Activated CD4-positive, alpha-beta T cell treated with anti-CD3 and anti-CD28 coated beads for 24 hours (primary cell): ENCODE measurements at places on chromosomes 7 and 10.

- DNase-seq = no peak
Observed at GRCh38 chr10:22651276-22651980, 63.0 kb downstream of the PIP4K2A start.

- DNase-seq = no peak
Observed at GRCh38 chr7:130886438-130887135, 152.6 kb upstream of the KLF14 start.

DNA sequence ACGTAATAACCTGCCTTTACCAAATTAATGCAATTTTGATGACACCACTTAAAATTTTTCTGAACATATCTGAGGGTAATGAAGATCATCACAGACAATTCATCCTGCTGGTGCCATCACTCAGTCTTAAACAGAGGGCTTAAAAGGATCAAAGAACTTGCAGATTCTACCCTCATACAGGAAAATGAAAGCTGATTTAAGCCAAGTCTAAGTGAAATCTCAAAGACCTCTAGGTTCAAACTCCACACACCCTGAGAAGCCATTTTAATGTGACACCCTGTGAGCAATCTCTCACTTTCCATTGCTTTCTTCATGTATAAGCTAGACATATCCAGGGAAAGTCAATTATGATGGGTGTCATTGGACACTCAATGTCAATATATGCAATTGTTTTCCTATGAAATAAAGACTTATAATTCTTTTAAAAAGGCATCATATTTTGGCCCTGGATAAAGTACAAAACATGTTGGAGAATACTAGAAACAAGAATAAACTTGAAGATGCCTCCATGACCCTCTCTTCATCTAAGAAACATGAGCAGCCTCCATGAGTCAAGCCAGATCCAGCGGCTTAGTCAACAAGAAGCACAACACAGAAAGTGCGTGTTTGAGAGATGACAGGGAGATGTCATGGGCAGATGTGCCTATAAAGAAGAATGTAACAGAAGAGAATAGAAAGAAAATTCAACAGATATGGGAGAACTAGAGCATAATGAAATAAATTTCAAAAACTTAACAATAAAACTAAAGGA is 291.9 kb downstream of the PARD3 start:
- DNase-seq = no peak

DNA sequence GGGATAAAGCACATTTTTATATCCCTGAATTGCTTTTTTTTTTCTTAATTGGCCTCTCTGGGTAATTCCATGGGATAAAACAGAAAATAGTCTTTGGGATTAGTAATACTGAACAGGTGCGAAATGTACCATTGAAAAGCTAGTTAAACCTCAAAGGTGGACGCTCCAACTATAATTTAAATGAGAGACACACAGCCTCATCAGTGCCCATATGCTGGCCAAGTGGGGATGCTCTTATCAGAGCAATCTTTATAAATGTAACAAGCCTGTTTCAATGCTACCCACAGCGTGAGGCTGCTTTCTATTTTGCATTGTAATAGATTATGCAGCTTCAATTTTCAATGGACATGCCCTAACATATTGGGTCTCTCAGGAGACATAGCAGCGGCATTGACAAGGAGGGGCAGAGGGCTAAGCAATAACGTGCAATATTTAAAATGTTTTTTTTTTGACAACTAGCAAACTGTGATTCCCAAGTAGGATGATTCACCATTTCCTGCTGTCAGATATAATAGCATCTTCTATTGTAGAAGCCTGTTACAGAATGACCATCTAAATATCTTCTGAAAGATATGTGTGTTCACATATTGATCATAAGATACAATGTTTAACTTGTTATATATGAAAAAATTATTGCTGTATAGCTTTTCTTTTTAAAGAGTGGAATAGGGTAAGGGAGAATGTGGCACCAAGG is 91.3 kb upstream of the BET1 start:
- DNase-seq = no peak

- no peak for DNase-seq
Observed at GRCh38 chr10:119270762-119271366, 63.5 kb downstream of the GRK5 start.

DNA sequence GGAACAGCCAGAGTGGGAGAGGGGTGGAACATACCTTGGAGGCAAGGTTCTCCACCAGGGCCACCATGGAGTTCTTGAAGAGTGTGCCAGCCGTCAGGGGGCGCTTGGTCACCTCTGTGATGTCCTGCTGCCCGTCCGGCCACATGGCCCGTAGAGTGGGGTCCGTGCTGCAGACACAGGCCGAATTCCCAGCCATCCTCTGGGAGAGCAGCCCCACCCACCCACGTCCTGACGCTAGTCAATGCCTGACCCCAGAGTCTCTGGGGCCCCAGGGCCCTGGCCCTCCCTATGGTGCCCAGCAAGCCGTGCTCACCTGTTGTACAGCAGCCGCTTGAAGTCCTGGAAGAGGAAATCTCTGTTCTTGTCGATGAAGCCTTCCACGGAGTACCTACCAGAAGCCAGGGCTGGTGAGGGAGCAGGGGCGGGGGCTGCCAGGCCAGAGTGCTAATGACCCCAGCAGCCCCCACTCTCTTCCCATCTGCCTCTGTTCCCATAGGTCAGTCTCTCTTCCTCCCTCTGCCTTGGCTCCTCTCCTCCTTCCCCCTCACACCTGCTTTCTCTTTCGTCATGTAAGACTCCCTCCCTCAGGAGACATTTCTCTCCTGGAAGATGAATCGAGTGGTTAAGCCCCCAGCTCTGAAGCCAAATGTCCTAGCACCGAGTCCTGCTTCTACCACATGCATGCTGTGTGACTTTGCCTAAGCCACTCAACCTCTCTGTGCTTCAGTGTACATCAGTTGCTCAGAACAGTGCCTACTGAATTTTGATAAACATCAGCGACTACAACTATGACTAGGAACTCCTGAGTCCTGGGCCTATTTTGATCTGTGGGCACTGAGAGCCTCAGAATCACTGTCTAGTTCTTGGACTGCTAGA is 11.0 kb downstream of the MYO1G start:
- no peak for DNase-seq

DNA sequence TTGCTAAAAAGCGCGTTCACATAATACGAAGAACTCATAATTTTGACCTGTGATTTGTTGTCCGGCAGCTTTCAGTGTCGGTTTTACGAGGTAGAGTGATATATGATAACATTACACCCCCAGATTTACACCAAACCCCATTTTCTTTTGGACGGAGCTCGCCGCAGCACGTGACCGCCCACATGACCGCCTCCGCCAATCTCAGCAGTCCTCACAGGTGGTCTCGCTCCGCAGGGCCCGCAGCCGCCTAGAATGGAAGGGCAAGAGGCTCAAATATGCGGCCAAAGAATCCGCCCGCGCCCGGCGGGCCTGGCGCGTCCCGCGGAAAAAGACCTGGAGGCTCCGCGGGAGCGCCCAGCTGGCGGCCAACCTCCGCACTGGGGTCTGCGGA is at the start of gene HOXA7:
Gene HOXA7 (minus strand): TSS at position 168 of the 391 bp plus-strand sequence. CDS start 130 bp downstream, at position 38.
- DNase-seq = no peak

DNA sequence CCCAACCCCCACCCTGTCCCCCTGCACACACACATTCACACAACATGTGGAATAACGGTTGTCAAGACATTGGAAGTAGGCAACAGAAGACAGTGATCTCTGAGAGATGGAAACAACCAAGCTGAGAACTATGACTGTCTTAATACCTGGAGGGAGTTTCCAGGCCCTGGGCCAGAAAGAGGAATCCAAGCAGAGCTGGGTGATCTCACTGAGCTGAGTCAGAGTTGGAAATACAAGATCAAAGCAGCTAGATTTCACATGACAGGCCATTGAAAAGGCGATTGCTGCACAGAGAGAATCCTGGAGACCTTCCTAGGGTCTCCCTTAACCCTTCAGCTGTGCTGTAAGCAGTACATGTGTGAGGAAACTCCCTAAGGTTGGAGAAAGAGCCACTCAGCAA is 165.8 kb upstream of the PRSS1 start:
- DNase-seq = peak; percentile 19

- DNase-seq = no peak
Observed at GRCh38 chr10:62760401-62760800, 44.1 kb upstream of the ADO start.

GRCh38 chr7:2880874-2881533 is 36.9 kb upstream of the GNA12 start:
- no peak for DNase-seq

- DNase-seq = no peak
Observed at GRCh38 chr10:128912568-128913311, 554.3 kb upstream of the MGMT start.

DNA sequence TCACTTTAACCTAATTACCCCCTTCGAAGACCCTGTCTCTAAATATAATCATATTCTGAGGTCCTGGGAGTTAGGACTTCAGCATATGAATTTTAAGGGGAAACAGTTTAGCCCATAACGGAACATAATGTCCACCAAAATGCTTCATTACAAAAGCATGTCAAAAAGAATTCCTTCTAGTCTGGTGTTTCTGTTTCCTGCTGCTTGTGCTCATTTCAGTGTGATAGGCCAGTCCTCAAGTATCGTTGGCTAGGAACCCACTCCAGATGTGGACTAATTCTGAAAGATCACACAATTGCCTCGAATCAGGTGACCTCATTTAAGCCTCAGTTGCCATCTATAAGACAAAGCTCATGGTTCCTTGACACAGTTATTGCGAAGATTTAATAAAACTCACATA is 29.6 kb downstream of the INPP5F start:
- no peak for DNase-seq

DNA sequence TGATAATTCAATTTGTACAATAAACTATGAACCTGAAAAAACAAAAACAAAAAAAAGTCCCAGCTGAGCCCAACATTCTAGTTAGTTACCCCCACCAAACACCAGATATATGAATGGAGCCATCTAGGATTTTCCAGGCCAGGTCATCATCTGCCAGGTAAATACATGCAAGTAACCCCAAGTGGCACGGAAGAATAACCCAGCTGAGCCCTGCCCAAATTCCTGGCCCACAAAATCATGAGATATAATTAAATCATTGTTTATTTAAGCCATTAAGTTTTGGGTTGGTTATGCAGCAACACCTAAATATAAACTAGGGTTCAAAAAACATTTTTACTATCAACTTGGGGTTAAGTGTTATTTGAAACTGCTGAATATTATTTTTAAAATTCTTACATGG is 19.0 kb downstream of the PARD3 start:
- no peak for DNase-seq

DNA sequence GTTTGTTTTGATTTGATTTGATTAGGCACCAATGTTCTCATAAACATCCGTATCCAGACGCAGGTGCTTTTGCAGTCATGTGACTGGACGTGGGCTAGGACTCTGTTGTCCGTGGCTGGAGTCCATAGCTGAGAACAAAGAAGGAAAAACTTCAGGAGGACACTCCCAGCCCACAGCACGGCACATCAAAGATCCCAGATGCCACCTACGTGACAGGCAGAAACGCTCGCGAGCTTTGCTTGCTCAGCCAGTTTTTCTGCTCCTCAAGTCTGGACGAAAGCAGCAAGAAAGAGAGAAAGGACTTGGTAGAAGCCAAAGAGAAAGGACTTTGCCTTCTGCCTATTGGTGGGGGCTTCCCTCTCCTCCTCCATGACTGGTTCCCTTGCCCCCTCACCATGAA is 6.9 kb upstream of the ZKSCAN1 start:
- DNase-seq = no peak

GRCh38 chr7:52325237-52325636 is 710.2 kb upstream of the POM121L12 start:
- DNase-seq = no peak

GRCh38 chr7:148242294-148242821 is 348.2 kb upstream of the C7orf33 start:
- DNase-seq = no peak

- DNase-seq = no peak
Observed at GRCh38 chr7:151847681-151848081, 29.2 kb downstream of the PRKAG2 start.

- no peak for DNase-seq
Observed at GRCh38 chr7:144987686-144988085, 151.8 kb upstream of the TPK1 start.

- no peak for DNase-seq
Observed at GRCh38 chr10:47366731-47367460, 17.2 kb downstream of the ZNF488 start.

DNA sequence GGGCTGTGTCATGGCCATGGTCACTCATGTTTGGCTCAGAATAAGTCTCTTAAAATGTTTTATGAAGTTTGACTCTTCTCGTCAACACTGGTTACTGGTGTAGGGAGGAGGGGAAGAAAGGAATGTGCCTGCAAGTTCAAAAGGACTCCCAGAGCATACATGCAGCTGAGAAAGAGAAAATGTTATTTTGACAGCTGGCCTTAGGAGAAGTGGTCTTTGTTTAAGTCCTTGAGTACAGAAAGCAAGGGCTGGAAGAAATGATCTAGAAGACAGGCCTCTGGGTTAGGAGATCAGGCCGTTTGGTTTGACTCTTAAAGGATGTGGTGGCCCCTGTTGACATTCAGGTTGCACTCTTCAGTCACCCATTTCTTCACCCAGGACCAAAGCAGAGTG is 245.5 kb downstream of the REEP3 start:
- DNase-seq = no peak

- no peak for DNase-seq
Observed at GRCh38 chr10:1036341-1036791, 10.7 kb upstream of the IDI2 start.

GRCh38 chr7:155844526-155844925 is 32.3 kb upstream of the SHH start:
- no peak for DNase-seq

DNA sequence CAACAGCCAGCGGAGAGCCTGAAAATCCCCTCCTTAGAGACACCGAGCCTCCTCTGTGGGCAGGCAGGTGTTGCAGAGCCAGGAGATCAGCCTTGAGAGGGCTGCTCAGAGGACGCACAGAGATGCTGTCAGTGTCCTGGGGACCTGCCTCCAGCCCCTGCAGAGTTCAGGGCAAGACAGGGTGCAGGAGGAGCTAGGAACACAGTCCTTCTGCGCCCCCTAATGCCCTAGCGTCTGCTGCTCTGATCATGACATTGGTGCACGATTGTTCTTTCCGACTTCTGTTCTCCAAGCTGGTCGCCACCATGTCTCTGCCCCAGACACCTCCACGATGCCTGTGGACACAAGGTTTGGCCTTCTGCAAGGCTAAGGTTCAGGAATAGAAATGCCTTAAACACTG is 613.7 kb upstream of the MKI67 start:
- no peak for DNase-seq

- DNase-seq = no peak
Observed at GRCh38 chr7:138154661-138155060, 78.4 kb downstream of the AKR1D1 start.

DNA sequence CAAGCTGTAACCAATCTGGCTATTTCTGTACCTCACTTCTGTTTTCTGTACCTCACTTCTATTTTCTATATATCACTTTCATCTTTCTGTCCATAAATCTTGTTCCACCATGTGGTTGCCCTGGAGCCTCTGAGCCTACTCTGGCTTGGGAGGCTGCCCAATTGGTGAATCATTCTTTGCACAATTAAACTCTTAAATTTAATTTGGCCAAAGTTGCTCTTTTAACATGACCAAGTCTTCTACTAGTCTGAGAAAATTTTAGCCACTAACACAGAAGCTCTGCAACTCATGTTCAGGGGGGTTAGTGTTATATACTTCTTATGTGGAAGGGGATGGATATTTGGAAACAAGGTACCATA is 503.5 kb downstream of the KIF20B start:
- DNase-seq = no peak
